Uterine smooth muscle cell (primary cell): ENCODE measurements at places on chromosomes 7 and 10. TPM values are rescaled to one million over a fixed set of nuclear protein-coding genes. Genes with fewer than 3 reads are reported as not detected.

The TMEM196 gene
- not detected in 2 replicates for total RNA-seq

The PIK3CG gene
- not detected in 2 replicates for total RNA-seq

The LRRC4 gene
- total RNA-seq: under 0.01 and 0.22 TPM in 2 replicates

The TDRD1 gene
- total RNA-seq: 0.44 and 0.62 TPM in 2 replicates

The MSMB gene
- total RNA-seq: 0.62 TPM in 1 of 2 replicates, not detected in the other

The CDHR3 gene
- total RNA-seq: 4.0 and 5.9 TPM in 2 replicates

The DYNC1I1 gene
- total RNA-seq: 0.62 and 2.1 TPM in 2 replicates

The TRIM4 gene
- total RNA-seq: 21.7 and 30.6 TPM in 2 replicates

The VWA2 gene
- total RNA-seq: not detected in 2 replicates

The SPDYE6 gene
- 0.25 TPM in 1 of 2 replicates, not detected in the other for total RNA-seq

The MMRN2 gene
- 3.9 and 14.9 TPM in 2 replicates for total RNA-seq

The SERPINE1 gene
- total RNA-seq: 410 and 462 TPM in 2 replicates

The SPACDR gene
- 0.37 TPM in 1 of 2 replicates, not detected in the other for total RNA-seq

The VIPR2 gene
- total RNA-seq: not detected in 2 replicates

The LRRD1 gene
- 0.11 TPM in 1 of 2 replicates, not detected in the other for total RNA-seq

The AKR1C8 gene
- not detected in 2 replicates for total RNA-seq

The FUOM gene
- 9.5 and 10.1 TPM in 2 replicates for total RNA-seq

The EXOSC1 gene
- total RNA-seq: 34.6 and 39.4 TPM in 2 replicates

The HTR5A gene
- under 0.01 TPM in 1 of 2 replicates, not detected in the other for total RNA-seq

The TRA2A gene
- 31.1 and 31.6 TPM in 2 replicates for total RNA-seq

The ZYX gene
- 36.1 and 37.0 TPM in 2 replicates for total RNA-seq

The LRRC17 gene
- 37.5 and 75.5 TPM in 2 replicates for total RNA-seq

The CLDN4 gene
- total RNA-seq: 58.2 and 84.7 TPM in 2 replicates

The LIPJ gene
- not detected in 2 replicates for total RNA-seq

The UCMA gene
- total RNA-seq: not detected in 2 replicates

The PTPRZ1 gene
- total RNA-seq: 0.25 and 0.89 TPM in 2 replicates

The NAT16 gene
- total RNA-seq: under 0.01 and 0.33 TPM in 2 replicates

The PLEKHA1 gene
- total RNA-seq: 8.6 and 11.9 TPM in 2 replicates

The NUTM2E gene
- not detected in 2 replicates for total RNA-seq

The DCLRE1C gene
- 13.1 and 18.5 TPM in 2 replicates for total RNA-seq

The RELN gene
- total RNA-seq: 6.5 and 14.9 TPM in 2 replicates

The C10orf88 gene
- total RNA-seq: 11.9 and 15.7 TPM in 2 replicates

The TBATA gene
- total RNA-seq: not detected in 2 replicates

The PSMC2 gene
- 194 and 373 TPM in 2 replicates for total RNA-seq

The JCAD gene
- total RNA-seq: 1.4 and 2.5 TPM in 2 replicates

The PTF1A gene
- not detected in 2 replicates for total RNA-seq

The NDUFA5 gene
- 31.9 and 40.8 TPM in 2 replicates for total RNA-seq
